ENCODE measurements at places on chromosomes 13 and 19.

DNA sequence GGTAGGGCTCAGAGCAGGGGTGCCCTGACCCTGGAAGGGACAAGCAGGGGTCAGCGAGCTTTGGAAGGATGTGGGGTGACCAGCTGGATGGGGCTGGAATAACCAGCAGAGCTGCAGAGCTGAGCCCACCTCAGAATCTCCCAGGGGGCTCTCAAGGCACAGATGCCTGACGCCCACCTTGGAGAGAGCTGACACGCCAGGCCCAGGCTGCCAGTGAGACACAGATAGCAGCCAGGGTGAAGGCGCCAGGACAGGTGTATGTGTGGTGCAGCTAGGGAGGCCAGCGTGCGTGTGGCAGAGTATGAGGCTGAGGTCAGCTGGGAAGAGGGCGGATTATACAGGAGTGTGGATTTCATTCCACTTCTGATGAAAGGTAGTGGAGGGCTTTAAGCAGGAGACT, 8.9 kb downstream of the AP1M1 start:
- no peak for DNase-seq

DNA sequence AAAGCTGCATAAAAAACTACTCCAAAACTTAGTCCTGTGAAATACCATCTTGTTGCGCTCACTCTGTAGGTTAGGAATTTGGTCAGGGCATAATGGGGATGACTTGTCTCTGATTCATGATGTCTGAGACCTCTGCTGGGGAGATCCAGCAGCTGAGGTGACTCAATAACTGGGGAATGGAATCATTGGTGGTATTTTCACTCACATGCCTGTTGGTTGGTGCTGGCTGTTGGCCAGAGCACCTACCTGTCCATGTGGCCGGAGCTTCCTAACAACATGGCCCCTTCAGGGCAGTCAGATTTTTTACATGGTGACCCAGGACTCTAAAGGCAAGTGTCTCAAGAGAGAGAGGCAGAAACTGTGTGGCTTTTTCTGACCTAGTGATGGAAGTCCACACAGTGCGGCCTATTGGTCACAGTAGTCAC, 7.4 kb upstream of the ESD start:
- no peak for DNase-seq

GRCh38 chr13:39942552-39943273, 287.3 kb downstream of the COG6 start:
- DNase-seq, result peak; percentile 58

DNA sequence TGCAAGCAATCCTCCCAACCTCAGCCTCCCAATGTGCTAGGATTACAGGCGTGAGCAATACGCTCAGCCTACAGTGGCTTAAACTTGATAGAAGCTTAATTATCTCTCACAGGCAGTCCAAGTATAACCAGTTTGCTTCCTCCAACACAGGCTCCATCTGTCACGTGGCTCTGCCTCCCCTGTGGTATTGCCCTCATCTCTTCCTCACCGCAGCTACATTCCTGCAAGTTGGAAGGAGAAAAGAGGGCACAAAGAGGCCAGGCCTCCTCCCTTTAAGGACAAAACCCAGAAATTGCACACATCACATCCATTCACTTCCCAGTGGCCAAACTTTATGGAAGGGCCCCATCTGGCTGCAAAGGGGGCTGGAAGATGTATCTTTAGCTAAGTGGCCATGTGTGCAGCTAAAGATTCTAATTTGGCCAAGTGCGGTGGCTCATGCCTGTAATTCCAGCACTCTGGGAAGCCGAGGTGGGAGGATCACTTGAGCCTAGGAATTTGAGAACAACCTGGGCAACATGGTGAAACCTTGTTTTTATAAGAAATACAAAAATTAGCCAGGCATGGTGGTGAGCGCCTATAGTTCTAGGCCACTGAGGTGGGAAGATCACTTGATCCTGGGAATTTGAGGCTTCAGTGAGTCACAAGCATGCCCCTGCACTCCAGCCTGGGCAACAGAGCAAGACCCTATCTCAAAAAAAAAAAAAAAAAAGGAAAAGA, 3.1 kb upstream of the SDHAF1 start:
- no peak for DNase-seq

DNA sequence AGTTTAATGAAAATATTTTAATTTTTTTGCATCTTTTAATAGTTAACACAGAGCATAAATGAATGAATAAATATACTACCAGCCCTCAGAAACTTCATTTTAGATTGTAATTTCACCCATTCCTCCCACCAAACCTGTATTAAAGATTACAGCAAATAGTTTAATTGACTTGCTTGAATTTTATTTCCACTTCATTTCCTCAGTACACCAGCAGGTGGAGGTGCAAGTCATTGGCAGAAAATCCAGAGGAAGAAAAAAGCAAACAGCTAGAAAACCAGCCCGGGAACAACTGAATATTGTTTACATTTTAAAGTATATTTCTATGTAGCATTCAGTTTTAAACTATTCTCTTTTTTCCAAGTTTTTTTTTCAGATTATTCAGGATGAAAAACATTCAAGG, 177.8 kb downstream of the OLFM4 start:
- DNase-seq, result no peak

DNA sequence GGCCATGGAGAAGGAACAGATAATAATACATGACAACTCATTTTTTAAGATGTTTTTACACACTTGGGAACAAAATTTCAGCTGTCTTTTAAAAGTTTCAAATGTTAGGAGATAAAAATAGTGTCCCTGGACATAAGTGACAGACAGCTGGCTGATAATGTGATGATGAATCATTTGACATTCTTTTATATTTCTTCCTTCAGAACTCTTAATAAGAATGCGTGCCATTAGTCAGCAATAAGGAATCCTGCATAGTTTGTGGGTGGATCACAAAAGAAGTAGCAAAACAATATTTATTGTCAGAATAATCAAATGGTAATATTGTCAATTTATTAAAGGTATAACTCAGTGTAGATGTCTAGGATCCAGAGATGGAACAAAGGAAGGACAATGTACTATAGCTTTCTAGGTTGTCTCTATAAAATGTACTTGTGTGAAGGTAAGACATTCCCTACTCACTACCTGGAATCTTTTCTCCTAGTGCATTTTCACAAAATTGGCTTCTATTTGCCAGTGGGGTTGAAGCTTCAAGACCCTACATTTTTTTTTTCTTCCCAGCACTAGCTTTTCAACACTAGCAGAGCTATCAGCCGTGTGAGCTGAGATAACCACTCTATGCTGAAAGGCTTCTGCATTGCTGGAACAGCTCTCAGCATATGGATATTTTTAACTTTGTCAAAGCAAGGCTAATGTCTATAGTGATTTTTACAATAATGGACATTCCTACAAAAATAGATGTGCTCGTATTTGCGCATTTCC, 175.6 kb upstream of the SLITRK6 start:
- DNase-seq, result no peak

GRCh38 chr13:113794086-113794485, 35.1 kb downstream of the TMEM255B start:
- DNase-seq, result no peak

GRCh38 chr19:10478903-10479384, 24.2 kb downstream of the KEAP1 start:
- DNase-seq, result peak; percentile 87

GRCh38 chr13:109480011-109480955, 306.1 kb downstream of the IRS2 start:
- no peak for DNase-seq

DNA sequence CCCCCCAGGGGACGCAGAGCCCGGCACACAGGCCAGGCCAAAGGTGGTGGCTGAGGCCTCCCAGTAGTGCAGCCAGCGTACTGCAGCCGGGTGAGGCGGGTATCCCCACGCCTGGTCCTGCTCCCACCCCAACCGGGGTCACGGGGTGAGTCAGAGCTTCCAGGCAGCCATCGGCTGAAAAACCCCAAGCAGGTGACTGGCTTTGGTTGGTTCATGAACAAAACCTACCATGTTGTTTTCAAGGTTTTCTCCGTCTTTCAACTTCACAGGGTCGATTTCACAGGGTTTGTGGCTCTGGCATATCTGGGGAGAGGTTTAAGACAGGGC, 42.1 kb upstream of the C13orf46 start:
- no peak for DNase-seq

- peak; percentile 39 for DNase-seq
These were observed at the start of gene LAIR1 for GRCh38 chr19:54364775-54365257. Gene LAIR1 (minus strand): TSS chr19:54364931. CDS start chr19:54364804, 127 bp downstream.

DNA sequence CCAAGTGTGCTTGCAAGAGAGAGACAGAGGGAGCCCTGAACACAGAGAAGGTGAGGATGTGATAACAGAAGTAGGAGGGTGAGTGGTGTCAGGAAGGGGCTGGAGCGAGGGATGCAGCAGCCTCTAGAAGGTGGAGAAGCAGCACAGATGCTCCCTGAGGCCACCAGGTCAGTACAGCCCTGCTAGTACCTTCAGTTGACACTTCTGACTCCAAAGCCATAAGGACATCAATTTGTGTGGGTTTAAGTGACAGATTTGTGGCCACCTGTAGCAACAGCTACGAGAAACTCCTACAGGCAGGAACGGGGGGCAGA, 6.9 kb downstream of the ERICH4 start:
- DNase-seq, result no peak

- DNase-seq, result no peak
These were observed 68.1 kb downstream of the ARHGEF7 start for GRCh38 chr13:111183087-111183645.

DNA sequence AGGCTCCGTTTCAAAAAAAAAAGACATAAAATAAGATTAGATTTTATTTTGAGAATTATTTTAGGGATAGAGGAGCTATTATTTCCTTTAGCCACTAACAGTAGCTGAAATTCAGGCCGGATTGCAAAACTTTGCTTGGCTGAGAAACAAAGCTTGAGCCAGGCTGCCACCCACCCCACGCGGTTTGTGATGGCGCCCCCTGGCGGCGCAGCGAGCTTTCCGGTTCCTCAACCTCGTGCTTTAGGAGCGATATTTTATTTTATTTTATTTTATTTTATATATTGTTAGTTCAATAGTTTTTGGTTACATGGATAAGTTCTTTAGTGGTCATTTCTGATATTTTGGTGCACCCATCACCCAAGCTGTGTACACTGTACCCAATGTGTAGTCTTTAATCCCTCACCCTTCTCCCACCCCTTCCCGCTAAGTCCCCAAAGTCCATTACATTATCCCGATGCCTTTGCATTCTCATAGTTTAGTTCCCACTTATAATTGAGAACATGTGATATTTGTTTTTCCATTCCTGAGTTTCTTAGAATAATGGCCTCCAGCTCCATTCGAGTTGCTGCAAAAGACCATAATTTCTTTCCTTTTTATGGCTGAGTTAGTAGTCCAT, 19.8 kb upstream of the CEACAM4 start:
- no peak for DNase-seq

DNA sequence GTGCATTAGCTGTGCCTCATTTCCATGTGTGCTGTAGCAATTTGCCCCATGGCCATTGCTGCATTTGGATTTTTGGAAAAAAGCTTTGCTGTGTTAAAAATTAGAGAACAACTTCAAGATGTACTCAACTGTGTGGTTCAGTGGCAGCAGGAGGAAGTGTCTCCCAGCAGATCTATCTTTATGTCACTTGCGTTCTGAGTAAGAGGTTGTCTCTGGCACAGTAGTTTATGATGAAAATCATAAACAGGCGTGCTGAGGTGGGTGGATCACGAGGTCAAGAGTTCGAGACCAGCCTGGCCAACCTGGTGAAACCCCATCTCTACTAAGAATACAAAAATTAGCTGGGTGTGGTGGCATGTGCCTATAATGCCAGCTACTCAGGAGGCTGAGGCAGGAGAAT, 29.0 kb upstream of the RNF17 start:
- no peak for DNase-seq

DNA sequence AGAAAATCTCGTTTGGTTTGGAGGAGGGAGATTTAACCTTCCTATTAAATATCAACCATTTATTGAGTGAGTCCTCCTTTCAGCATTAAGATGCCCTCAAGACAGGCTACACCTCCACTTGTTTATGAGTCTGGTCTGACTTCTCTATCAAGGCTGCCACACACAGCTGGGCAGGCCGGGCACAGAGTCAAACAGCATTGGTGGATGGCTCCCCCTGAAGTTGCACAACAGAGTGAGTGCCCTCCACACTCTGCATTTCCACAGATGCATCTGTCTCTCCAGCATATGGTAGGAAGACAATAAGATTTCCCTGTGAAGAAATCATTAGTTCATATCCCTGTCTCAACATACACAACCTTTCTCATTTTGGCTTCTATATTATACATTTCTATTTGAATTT, 31.4 kb downstream of the PHF11 start:
- no peak for DNase-seq

- DNase-seq, result no peak
These were observed 16.0 kb downstream of the CSNK1G2 start for GRCh38 chr19:1956868-1957492.

- no peak for DNase-seq
These were observed 4.0 kb upstream of the HOOK2 start for GRCh38 chr19:12779162-12779993.

- DNase-seq, result no peak
These were observed 26.8 kb upstream of the STARD13 start for GRCh38 chr13:33312150-33312860.

- DNase-seq, result peak; percentile 74
These were observed at the start of gene ZFP82 for GRCh38 chr19:36418287-36419001. Gene ZFP82 (minus strand): TSS chr19:36418644. CDS start chr19:36409789, 8,855 bp downstream.

- DNase-seq, result no peak
These were observed 420.8 kb upstream of the GPC6 start for GRCh38 chr13:92805766-92806165.

DNA sequence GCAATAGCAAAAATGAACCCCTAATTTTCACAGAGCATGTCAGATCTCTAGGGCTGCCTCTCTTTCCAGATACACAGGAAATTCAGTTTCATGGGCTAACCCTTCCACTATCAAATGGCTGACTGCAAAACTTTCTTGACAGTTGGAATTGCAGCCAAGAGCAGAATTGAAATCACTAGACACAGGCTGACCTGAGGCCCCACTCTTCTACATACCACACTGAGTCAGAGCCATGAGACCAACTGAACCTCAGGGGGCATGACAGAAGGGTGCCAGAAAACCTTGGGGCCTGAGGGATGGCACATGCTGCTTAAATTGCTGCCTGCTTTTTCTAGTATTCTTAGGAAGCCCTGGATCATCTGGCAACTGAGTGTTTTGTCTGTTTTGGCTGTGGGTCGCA, 1.7 kb upstream of the DLEU7 start:
- no peak for DNase-seq

- DNase-seq, result no peak
These were observed 563.9 kb downstream of the DACH1 start for GRCh38 chr13:71303144-71303543.

DNA sequence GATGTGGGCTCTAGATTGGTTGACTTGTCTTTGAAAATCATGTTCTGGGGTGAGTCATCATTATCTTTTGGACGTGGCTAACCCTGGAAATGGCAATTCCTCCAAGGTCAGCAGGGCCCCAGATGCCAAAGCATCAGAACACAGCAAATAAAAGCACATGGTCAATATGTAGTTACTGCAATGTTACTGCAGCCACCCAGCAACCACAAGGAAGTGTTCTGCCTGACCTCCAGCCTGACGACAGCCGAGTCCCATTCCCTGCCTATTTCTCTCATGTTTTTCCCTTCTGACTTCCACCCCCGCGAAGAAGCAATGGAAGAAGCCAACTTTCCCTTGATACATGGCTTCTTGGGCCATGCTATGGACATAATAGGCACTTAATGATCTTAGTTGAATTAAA, 577.9 kb downstream of the IRS2 start:
- DNase-seq, result no peak

- DNase-seq, result peak; percentile 52
These were observed 61.4 kb upstream of the NFIC start for GRCh38 chr19:3304871-3305423.

- no peak for DNase-seq
These were observed 8.5 kb downstream of the ILF3 start for GRCh38 chr19:10662384-10663251.
